ENCODE measurements at places on chromosomes 2 and 18.

- DNase-seq = no peak
- H3K36me3 ChIP-seq = no peaks in the 10 kb centered on the region
- H3K4me3 ChIP-seq = no peak overlapping the region
- peaks cover 13% of the 10 kb centered on the region for H3K4me1 ChIP-seq
Observed at GRCh38 chr2:67311536-67311935, 85.6 kb upstream of the ETAA1 start.

- no peak overlapping the region for H3K27ac ChIP-seq
- DNase-seq = no peak
- H3K4me1 ChIP-seq = no peaks in the 10 kb centered on the region
- no peaks in the 10 kb centered on the region for H3K27me3 ChIP-seq
- H3K36me3 ChIP-seq = no peaks in the 10 kb centered on the region
- no peak overlapping the region for H3K4me3 ChIP-seq
Observed at GRCh38 chr2:145324748-145325147, 804.8 kb upstream of the ZEB2 start.

DNA sequence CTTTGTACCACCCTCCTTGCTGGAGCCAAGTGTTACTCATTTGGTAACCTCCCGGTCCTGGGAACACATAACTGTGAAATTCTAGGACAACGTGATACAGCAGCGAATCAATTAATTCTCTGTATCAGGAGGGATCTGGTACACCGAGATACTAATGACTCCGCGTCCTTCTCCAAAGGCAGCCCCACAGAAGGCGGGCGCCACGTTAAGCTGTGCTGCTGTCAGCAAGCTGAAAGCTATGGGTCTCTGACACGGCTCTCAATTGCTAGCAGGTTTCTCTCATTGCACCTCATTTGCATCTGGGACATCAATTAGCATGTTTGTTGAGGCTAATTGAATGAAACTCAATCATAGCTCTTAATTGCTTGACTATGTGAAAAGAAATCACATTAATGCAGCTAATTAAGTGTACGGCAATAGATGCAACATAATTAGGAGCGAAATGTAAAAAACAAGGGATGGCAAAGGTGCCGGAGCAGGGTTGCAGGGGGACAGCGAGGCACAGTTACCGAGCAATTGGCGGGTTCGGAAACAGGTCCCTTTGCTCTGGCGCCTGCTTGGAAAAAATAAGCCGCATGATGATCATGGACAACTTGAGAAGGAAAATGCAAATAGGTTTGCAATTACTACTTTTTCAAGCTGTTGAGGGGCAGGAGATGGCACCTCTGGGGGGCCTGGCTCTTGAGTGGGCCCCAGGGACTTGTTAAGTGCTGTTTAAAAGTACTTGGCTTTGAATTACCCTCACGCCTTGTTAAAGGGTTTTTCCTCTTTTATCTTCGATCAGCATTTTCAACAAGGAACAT is 264.2 kb downstream of the GBX2 start:
- no peak overlapping the region for H3K4me3 ChIP-seq
- no peaks in the 10 kb centered on the region for H3K27me3 ChIP-seq
- no peak overlapping the region for H3K27ac ChIP-seq
- H3K4me1 ChIP-seq = no peaks in the 10 kb centered on the region

- H3K4me1 ChIP-seq = no peaks in the 10 kb centered on the region
- H3K27me3 ChIP-seq = no peaks in the 10 kb centered on the region
- H3K4me3 ChIP-seq = no peak overlapping the region
- H3K27ac ChIP-seq = no peak overlapping the region
- DNase-seq = no peak
- H3K36me3 ChIP-seq = no peaks in the 10 kb centered on the region
Observed at GRCh38 chr2:232438951-232439757, 16.8 kb upstream of the ALPI start.

- DNase-seq = no peak
- H3K4me3 ChIP-seq = no peak overlapping the region
- no peak overlapping the region for H3K27ac ChIP-seq
- H3K4me1 ChIP-seq = no peaks in the 10 kb centered on the region
- no peaks in the 10 kb centered on the region for H3K27me3 ChIP-seq
Observed at GRCh38 chr18:59706499-59706898, 9.3 kb upstream of the CCBE1 start.

DNA sequence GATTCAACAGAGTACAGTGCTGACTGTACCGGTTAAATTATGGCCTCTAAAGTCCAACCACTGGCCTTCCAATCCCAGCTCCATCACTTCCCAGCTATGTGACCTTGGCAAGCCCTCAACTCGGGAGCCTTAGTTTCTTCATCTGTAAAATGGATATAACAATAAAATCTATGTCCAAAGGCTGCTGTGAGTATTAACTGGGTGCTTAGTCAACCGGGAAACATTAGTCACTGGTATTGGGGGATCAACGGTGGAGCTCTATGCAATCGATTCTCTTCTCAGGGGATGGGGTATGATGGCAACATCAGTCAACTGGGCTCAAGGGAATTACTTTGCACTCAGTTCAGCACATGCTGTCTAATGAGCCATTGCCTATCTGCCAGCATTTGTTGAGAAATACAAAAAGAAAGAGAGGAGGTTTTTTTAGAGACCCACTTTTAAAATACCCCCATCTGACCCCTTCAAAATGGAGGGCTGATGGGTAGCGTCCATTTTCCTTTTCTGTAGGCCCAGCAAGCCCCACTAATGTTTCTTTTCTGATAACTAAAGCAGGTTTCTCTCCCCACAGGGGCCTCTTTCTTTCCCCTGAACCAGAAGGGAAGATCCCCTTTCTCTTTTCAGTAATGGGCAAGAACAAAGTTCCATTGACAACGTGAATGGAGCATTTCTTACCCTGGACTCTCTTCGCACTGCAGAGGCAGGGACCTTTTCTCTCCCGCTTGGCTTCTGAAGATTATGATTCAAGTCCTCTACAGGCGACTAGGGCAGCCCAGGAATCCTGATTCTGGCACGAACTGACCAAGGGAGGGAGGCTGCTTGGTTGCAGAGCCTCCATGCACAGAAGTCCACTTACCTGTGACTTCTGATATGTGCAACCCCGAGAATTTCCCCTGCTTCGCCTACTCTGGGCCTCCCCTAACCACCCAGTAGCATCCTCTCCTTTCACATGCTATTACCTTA is 8.7 kb upstream of the AGFG1 start:
- H3K36me3 ChIP-seq = no peaks in the 10 kb centered on the region
- no peak for DNase-seq
- no peak overlapping the region for H3K27ac ChIP-seq
- no peak overlapping the region for H3K4me3 ChIP-seq
- H3K27me3 ChIP-seq = no peaks in the 10 kb centered on the region
